ENCODE measurements at places on chromosomes 13 and 19.

DNA sequence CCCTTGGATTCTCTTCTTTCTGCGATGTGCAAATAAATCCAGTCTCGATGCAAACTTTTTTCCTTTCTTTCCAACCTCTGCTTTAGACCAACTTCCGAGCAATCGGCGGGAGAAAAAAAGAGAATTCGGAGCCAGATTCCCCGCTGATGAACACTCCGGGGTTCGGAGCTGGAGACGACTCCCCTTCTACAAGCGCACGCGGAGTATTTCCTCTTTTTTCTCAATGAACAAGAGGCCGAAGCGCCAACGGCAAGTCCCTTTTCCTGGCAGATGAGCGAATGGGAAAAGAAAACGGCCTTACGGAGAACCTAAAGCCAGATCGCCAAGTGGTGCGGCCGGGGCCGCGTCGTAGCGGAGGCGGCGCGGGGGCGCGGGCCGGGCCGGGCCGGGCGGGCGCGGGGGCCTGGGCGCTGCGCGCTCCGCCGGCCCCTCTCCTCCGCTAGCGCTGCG, 250 bp downstream of the SPRY2 start:
- no peak for DNase-seq

DNA sequence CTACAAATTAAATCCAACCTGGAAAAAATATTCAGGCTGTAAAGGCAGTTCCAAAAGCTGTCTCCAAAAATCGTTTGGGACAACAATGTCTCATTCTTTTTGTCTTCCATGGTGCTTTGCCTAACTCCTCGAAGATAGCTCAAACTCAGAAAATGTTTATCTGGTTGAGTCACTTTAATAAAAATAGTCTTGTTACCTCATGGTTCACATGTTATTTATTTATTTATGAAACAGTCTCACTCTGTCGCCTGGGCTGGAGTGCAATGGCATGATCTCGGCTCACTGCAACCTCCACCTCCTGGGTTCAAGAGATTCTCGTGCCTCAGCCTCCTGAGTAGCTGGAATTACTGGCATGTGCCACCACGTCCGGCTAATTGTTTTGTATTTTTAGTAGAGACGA, 4.9 kb upstream of the BRD4 start:
- DNase-seq, result no peak

GRCh38 chr13:29175250-29175873, 355.2 kb downstream of the MTUS2 start:
- no peak for DNase-seq

DNA sequence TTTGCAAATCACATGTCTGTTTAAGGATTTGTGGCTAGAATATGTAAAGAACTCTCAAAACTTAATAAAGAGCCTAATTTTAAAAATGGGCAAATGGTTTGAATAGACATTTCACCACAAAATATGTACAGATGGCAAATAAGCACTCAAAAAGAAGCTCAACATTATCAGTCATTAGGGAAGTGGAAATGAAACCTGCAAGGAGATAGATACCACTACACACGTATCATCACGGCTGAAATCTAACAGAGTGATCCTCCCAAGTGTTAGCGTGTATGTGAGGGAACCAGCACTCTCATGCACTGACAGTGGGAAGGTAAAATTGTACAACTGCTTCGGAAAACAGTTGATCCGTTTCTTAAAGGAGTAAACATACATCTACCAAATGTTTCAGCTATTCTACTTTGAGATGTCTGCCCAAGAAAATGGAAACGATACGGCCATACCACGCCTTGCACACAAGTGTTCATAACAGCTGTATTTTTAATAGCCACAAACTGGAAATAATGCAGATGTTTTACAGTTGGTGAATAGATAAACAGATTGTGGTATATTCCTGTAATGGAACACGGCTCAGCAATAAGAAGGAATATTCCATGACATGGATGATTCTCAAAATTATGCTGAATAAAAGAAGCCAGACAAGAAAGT, 14.5 kb downstream of the ARHGEF7 start:
- DNase-seq, result no peak

DNA sequence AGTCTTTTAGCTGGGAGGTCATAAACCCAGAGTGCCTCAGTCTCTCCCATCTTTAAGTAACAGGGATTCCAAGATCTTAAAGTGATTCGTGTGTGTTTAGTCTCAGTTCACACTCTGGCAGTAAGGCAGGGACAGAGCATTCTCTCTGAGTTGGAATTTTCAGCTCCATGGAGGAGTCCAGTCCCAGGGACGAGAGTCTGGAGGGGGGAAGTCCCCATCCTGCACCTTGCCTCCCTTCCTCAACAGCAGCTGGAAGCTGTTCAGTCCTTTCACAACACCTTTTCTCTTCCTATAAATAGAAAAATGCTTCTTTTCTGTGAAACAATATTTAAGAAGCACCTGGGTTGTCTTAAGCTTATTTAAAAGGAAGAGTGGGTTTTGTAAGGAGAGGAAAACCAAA, 82.0 kb downstream of the KLF5 start:
- DNase-seq, result no peak

GRCh38 chr13:110330491-110331011, 23.5 kb downstream of the COL4A2 start:
- no peak for DNase-seq

GRCh38 chr19:19068659-19069654, 5.2 kb downstream of the SLC25A42 start:
- DNase-seq, result no peak

GRCh38 chr19:3171894-3172672, 6.5 kb upstream of the S1PR4 start:
- no peak for DNase-seq

DNA sequence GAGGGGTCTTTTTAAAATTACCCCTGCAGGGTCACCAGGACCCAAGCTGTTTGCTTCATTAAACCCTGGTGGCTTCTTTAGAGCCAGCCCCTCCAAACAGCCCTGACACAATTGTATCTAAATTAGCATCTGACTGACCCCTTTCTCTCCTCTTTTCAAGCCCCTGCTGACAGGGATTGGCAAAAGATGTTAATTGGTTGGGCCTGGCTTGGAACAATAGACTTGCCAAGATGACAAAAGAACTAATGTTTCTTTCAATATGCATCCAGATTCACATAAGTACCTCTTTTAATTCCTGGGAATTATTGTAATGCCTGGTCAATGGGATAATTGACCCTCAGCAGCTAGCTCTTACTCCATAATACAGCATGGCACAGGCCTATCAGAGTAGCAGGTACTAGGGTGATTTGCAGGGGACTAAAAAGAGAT, 140.8 kb downstream of the SHISA2 start:
- no peak for DNase-seq

- DNase-seq, result no peak
Observed at GRCh38 chr13:112059457-112060281, 7.3 kb upstream of the SOX1 start.

- DNase-seq, result no peak
Observed at GRCh38 chr19:55353803-55354697, 469 bp downstream of the COX6B2 start.

DNA sequence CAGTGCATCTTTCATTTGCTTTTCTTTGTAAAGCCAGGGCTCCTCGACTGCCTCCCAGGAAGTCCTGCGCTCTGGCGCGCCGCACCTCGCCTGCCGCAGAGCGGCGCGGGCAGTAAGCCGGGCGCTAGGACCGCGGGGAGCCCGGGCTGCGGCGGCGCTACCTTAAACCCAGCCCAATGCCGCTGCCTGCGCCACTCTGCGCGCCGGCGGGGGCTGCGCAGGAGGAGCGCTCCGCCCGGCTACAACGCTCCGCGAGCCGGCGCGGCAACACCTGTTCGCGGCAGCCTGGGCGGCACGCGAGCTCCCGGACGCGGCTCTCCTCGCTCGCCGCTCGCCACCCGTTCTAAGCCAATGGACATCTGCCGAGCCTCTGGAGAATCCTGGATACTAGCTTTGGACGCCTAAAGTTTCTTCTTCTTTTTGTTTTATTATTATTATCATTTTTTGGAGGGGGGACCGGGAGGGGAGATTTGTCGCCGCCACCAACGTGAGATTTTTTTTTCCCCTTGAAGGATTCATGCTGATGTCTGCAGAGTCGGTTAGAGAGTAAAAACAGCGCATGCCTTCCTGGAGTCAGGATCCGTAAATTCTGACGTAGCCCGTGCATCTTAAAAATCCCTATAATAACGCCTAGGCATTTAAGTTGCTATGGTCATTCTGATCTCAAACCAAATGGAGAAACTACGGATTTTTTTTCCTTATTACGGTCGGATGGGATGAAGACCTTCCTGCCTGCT, at the start of gene FGF9:
Gene FGF9 (plus strand): TSS at position 191 of the 737 bp plus-strand sequence. CDS start 840 bp downstream, outside the sequence.
- DNase-seq, result no peak

DNA sequence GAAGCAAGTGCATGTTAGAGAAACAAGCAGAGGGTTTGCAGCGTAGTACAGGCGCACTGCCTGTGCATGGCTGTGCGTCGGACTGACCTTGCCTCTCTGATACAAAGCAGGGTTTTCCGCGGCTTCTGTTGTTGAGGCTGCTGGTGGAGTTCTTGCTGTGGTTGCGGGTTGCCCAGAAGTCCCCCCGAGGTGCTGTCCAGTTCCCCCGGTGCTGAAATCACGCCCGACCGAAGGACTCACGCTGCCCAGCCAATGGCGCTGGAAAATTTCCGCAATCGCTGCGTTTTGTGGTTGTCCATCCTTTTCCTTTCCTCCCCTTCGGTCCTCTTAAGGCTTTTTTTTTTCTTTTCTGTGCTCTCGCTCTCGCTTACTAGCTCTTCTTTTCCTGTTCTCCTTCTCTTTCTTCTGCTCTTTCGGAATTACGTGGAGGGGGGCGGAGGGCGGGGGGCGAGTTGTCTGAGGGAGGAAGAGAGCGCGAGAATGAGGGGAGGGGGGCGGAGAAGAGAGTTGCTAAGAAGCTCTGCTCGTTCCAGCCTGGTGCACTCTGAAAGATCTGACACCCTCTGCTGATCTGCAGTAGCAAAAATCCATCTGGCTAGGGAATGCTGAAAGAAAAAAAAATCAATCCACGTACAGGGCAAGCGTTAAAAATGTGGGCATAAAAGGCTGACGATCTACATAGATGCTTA, at the start of gene SLITRK1:
Gene SLITRK1 (minus strand): TSS at position 558 of the 689 bp plus-strand sequence. CDS start 967 bp downstream, outside the sequence.
- DNase-seq, result no peak

- no peak for DNase-seq
Observed at GRCh38 chr13:25276748-25277147, 10.5 kb downstream of the MTMR6 start.

DNA sequence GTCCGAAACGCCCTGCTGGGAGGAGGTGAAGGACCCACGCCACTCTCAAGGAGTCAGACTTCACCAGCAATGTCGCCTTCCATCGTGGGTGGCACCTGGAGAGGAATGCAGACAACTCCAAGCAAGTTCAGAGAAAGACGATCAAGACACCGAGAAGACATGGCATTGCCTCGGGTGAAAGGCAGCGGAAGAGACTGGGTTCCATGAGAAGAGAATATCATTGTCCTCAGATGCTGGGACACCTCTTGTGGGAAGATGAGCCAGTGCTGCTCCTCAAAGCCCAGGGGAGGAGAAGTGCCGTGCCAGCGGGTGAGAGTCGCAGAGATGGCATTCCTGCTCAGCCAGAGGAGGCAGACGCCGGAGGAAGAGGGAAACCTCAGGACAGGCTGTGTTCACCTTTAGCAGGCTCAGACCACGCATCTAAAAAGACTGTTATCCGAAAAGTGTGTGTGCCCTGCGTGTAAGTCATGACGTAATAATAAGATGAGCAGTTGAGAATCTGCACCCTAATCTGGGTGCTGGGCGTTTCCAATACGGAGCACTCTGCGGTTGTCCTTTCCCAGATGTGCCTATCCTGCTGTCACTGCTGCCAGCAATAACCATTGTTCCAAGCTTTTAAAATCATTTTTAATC, 144.6 kb upstream of the SPACA7 start:
- no peak for DNase-seq

DNA sequence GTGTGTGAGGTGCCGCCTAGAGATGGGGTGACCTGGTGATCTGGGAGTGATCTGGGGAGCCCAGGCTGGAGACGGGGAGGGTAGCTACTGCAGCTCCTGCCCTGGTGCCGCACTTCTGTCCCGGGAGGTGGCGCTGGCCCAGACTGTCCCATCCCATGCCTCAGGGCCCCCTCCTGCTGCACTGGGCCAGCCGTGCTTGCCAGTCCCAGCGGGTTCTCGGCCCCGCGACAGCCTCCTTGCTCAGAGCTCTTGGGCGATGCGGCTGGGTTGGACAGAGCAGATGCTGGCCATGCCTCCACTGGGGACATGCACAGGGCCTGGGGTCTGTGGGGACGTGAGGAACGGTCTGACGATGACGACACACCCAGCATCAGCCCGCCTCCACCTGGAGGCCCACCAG, 2.5 kb downstream of the RAX2 start:
- DNase-seq, result no peak

GRCh38 chr19:51751655-51752054, at the start of gene FPR1:
FPR1 (minus strand) TSS chr19:51751878; CDS start chr19:51746994, 4,884 bp downstream.
- no peak for DNase-seq

- DNase-seq, result no peak
Observed at GRCh38 chr13:109787135-109787954, 962 bp upstream of the IRS2 start.

DNA sequence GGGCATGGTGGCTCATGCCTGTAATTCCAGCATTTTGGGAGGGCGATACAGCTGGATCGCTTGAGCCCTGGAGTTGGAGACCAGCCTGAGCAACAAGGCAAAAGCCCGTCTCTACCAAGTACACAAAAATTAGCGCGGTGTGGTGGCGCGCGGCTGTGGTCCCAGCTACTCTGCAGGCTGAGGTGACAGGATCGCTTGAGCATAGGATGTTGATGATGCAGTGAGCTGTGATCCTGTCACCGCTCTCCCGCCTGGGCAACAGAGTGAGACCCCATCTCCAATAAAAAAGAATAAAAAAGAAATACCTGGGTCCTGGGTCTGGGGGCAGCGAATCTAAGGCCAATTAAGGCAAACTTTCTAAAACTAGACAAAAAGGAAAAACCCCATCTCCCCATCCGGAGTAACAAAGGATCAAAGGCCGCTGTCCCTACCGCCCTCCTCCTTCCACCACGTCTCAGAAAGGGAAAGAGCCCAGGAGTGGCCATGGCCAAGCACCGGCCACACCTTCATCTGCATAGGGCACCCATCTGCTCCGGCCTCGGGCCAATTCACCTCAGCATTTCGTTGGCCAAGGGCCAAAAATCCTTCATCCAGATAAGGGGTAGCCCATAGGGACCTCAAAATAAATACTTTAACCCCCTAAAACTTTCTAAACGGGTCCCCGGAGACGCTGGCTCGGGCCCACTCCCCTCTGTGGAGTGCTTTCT, 851 bp downstream of the ZNF320 start:
- no peak for DNase-seq

DNA sequence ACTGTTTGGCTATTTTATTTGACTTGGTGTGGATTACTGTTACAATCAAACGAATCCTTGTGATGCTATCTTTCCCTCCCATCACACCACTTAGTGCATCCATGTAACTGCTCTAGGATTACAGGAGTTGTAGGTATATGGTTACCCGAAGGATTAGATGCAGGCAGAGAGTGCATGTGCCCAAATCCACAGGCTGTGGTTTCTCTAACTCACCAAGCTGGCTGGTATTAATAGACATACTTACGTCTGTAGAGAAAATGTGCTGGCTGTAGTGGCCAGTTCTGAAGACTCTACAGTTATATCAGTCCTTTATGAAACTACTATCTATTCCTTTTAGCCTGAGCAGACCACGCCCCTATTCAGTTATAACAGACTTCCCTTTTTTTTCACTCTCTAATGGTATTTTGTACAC, 1.1 kb upstream of the HMGB1 start:
- DNase-seq, result no peak

GRCh38 chr13:108932196-108932595, 302.8 kb downstream of the MYO16 start:
- no peak for DNase-seq
